ENCODE measurements at places on chromosomes 6 and 20.

GRCh38 chr6:84639396-84639795 is 125.0 kb downstream of the TBX18 start:
- DNase-seq, result no peak

- DNase-seq, result no peak
Observed at GRCh38 chr20:38790200-38791053, 15.1 kb upstream of the PPP1R16B start.

DNA sequence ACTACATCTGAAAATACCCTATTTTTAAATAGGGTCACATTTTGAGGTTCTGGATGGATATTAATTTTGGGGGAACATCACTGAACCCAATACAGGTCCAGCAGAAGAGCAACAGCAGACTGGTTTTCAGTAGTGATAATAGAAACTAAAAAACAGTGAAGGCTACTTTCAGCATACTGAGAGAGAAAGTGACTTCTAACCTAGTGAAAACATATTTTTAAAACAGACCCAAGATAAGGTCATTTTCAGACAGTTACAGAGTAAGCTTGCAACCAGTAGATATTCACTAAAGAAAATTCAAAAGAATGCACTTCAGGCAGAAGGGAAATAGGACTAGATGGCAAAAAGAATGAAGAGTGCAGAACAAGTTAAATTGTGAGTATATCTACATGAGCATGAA is 42.0 kb upstream of the TMEM244 start:
- no peak for DNase-seq

- DNase-seq, result no peak
Observed at GRCh38 chr20:24778585-24779031, 170.5 kb upstream of the CST7 start.

DNA sequence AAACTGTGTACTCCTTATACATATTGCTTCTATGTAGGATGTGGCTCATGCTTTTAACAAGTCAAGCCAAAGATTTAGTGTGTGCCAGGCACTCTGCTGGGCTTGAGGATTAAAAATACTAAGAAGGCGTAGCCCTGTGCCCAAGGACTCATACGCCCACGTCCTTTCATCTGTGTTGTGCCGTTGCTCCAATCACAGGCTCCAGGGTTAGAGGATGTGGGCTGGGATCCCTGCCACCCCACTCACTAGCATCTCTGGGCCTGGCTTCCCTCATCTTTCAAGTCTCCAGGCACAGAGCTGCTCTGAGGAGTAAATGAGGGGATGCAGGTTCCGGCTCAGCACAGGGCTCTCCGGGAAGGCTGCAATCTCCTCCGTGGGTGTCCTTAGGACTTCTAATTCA is 214.2 kb downstream of the SYNDIG1 start:
- DNase-seq, result no peak

DNA sequence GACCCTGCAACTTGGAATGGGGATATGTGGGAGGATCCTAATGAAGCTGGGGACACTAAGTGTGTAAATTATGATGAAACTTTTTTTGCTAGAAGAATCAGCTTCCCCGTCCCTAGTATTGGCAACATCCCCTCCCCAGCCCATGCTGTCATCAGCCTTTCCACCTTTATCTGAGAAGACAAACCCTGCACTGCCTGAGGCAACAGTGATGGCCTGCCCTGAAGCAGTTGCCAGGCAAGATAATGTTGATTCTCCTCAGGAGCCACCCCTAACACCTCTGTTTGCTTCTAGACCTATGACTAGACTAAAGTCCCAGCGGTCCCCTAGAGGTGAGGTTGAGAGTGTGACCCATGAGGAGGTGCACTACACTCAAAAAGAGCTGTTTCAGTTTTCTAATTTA is 27.1 kb downstream of the MICA start:
- no peak for DNase-seq

DNA sequence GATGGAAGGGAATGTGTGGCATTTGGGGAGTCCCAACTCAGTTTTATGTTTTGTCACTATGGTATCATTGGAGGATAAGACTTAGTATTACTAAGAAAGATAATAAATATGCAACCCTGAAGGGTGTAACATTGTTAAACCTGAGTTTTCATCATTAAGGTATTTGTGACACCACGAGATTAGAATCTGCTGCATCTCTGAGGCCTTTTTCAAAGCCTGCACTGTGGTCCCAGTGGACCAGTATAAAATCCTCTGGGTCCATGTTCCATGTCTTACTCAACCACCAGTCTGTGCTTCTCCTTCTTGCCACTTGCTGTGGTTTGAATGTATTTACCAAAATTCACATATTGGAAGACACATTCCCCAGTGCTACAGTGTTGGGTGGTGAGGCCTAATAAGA is 130.6 kb downstream of the TBX18 start:
- DNase-seq, result no peak

GRCh38 chr20:16707674-16708073 is 22.2 kb upstream of the SNRPB2 start:
- DNase-seq, result no peak

GRCh38 chr6:26097268-26097875 is 10.1 kb downstream of the HFE start:
- DNase-seq, result peak; percentile 72

GRCh38 chr6:81594501-81594900 is 158.0 kb downstream of the TENT5A start:
- DNase-seq, result no peak

DNA sequence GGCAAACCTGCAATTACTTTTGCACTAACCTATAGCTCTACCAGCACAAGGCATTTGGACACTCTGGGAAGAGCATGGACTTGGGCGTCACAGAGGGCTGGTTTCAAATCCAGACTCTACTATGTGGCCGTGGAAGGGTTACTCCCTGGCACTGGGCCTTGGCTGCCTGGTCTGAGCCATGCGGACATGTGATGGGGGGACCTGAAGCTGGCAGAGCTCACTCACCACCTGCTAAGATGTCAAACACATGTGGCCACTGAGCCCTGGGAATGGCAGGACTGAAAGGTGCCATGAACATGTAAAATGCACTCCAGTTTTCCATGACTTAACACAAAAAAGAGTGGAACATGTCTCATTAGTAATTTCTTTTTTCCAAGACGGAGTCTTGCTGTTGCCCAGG is 23.7 kb downstream of the VSTM2L start:
- no peak for DNase-seq

DNA sequence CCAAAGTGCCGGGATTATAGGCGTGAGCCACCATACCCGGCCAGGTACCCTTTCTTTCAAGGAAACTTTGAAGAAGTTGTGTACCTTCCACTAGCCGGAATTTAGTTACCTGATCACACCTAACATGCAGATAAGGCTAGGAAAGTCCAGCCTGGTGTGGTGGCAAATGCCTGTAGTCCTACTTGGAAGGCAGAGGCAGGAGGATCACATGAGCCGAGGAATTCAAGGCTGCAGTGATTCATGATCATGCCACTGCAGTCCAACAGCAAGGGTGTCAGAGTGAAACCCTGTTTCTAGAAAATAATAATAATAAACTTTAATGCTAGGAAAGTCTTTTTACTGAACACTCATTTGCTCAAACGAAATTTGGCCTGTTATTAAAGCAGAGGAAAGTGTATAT is 21.0 kb downstream of the NFYA start:
- no peak for DNase-seq

GRCh38 chr20:63132131-63132714 is 83.7 kb downstream of the YTHDF1 start:
- DNase-seq, result no peak

- no peak for DNase-seq
Observed at GRCh38 chr20:62782149-62782892, 14.0 kb upstream of the MRGBP start.

DNA sequence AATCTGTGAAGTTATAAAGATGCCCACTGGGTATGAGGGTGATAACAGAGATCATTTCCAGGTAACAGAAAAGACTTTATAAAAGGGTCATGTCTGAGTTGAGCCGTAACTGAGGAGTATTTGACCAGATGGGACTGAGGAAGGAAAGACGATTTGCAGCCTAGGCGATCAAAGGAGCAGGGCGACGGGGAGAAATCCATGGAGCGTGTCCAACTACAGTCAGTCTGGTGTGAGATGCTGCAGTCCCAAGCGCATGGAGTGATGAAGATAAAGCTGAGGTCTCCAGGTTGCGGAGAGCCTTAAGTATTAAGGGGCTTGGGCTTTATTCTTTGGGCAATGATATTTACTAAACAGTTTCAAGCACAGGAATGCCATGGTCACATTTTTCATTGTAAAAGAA is 166.7 kb downstream of the PRKN start:
- DNase-seq, result no peak
